Motor neuron (in vitro differentiated cells): ENCODE measurements at places on chromosomes 6 and 20.

DNA sequence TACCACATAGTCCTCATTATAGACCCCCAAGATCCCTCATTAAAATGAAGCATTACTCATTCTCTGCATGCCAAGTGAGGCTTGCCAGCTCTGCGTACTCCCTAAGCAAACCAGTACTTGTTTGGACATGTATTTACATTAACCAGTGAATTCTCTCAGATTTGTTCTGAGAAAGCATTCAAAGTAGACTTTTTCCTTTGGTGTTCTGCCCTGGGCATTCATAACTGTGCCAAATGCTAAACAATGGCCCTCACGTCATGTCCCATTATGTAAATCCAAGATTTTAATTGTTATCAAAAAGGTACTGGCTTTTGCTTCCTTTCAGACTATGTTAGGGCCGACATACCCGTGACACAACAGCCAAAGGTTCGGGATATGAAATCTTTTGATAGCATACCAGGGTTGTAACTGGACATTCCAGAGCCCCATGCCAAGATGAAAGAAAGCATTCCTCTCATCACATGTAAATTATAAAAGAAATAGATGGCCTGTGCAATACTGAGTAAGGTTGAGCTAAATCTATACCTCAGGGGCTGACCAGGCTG, 164.2 kb downstream of the ADAT2 start:
- peak; percentile 24 for ATAC-seq

GRCh38 chr6:156114541-156114940, 658.9 kb upstream of the NOX3 start:
- no peak for ATAC-seq

- ATAC-seq = peak; percentile 22
Measured at GRCh38 chr20:2246069-2246491, 49.7 kb upstream of the TGM3 start.

DNA sequence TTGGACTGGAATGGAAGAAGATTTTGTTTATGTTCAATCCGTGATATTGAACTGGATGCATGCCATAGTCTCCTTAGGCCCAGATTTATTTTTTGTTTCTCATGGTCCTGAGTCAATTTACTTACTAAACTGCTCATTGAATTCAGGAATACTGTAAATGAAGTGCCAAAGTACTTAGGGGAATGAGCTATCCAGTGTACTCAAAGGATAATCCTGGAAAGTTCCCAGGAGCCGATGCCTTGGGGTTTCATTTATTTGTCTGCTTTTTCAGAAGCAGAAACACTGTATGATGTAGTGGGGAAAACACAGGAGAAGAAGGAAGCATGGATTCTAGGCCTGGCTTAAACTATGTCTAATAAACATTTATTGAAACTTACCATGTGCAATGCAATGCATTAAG, 56.1 kb upstream of the THEMIS start:
- ATAC-seq = no peak

- no peak for ATAC-seq
Measured at GRCh38 chr6:163588220-163588919, 173.9 kb downstream of the QKI start.

GRCh38 chr20:60090631-60091030, 132.4 kb downstream of the CDH26 start:
- no peak for ATAC-seq

GRCh38 chr20:9555781-9556180, 41.4 kb downstream of the LAMP5 start:
- no peak for ATAC-seq

DNA sequence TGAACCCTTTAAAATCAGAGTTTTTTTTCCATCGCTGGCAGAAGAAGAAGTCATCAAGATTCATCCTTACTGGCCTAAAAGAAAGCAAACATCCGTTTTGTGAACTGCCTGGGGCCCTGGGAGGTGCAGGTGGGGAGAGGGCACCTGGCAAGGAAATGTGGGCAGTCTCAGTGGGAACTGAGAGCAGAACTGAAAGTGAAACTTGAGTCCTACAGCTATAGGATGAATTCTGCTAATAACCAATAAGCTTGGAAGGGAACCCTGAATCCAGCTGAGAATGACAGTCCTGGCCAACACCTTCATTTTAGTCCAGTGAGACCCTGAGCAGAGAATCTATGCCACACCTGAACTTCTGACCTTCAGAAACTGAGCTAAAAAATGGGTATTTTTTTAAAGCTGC, 130.1 kb upstream of the ASCC3 start:
- no peak for ATAC-seq
